ENCODE measurements at places on chromosomes 2 and 18.

- no peak for DNase-seq
Observed at GRCh38 chr2:206164261-206164862, 4.7 kb downstream of the EEF1B2 start.

- DNase-seq, result no peak
Observed at GRCh38 chr2:97848306-97848705, 134.9 kb downstream of the ZAP70 start.

DNA sequence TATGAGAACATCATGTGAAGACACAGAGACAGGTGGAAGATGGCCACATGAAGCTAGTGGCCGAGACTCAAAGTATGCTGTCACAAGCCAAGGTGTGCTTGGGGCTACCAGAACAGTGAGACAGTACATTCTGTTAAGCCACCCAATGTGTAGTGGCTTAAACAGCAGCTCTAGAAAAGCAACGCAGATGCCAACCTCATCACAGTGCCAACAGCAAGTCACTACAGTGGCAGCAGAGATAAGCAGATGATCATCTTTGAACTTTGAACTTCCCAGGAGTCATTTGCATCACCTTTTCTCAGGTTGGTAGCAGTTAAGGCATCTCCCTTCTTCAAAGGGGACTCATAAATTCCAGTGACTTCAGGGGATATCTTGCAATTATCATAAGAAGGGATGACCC is 394.4 kb downstream of the LRP1B start:
- DNase-seq, result no peak

DNA sequence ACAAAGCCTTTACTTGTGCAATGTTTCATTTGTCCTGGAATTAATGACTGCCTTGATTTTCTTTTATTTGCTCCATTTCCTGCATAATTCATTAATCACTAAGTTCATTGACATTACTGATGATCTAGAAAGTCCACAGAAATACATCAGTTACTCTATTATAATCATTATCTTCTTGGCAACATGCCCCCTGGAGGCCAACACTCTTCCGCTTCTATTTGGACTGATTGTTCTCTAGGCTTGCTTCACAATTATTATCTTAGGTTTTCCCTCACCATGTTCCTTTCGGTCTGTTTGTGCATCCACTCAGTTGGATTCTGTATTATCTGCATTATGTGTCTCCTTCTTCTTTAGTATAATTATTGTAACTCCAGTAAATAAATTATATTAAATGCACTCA is 461.0 kb upstream of the CDH2 start:
- DNase-seq, result no peak

DNA sequence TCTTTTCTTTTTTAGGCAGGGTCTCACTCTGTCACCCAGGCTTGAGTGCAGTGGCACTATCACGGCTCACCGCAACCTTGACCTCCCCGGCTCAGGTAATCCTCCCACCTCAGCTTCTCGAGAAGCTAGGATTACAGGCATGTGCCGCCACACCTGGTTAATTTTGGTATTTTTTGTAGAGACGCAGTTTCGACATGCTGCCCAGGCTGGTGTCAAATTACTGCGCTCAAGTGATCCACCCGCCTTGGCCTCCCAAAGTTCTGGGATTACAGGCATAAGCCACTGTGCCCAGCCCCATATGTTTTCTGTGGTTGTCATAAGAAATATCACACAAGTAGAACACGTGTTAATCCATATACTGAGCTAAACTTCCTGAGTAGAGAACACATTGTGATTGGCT is 14.6 kb downstream of the ENOSF1 start:
- no peak for DNase-seq

DNA sequence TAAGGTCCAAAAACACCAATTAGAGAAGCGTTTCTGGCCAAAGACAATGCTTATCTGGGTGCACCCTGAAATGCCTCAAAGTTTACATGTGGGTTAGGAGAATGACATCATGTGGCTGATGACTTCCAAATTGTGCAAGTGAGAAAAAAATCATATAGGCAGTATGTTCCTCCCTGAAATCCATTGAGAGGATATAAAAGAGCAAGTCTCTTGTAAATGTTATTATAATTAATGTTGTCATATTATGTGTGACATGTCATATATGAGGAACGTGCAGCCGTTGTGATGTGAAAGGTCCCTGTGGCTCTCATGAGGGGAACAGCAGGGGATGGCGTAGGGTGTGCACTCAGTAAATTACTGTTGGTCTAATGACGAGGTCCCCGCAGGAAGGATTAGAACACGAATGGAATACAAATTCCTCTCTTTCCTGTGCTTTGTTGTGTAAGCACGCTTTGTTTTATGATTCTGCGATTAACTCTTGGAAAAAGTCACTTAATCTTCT is 290.8 kb downstream of the PRKCE start:
- no peak for DNase-seq

GRCh38 chr2:66031236-66031635 is 403.7 kb upstream of the MEIS1 start:
- DNase-seq, result no peak

GRCh38 chr18:24381126-24381525 is 16.5 kb downstream of the OSBPL1A start:
- DNase-seq, result no peak

DNA sequence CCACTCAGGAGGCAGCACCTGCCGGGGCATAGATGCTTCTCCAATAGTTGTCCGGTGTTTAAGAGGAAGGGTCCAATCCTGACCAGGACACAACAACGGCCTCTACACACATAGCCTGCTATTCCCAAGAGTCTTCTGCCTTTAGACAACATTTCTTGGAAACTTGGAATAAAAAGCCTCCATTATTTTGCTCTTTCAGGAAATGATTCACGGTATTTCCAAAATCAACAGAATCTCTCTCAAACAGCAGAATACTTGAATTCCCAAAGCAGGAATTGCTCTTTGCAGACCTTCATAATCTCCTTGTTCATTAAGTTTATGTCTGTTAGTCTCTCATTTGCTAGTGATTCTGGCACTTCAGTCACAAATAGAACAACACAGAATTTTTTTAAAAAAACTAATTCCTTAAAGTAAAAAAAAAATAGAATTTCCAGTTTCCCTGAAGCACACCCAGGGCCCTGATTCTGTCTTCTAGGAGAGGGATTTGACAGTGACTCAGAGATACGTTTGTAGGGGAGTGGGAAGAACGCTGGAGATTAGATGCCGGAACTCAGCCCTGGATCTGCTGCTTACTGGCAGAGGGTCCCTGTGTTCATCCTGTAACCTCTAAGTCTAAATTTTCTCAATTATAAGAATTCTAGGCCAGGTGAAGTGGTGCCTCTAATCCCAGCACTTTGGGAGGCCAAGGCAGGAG is 74.7 kb downstream of the NAB1 start:
- no peak for DNase-seq

DNA sequence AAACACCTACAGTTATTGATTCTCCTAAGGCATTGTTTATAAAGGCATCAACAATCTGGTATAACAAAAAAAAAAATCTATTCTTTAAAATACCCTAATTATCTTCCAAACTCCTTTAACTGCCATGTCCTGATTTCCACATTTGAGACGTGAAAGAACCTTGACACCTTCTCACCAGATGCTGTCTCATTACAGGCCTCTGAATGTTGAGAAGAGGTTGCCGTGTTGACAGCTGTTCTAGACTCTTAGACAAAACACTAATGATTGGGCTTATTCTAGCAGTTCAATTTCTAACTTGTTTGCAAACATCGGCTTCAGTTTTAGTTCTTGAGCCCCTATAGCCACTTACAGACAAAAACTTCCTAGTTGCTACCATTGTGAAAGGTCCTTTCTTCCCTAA is 988.8 kb downstream of the LRP1B start:
- DNase-seq, result no peak

DNA sequence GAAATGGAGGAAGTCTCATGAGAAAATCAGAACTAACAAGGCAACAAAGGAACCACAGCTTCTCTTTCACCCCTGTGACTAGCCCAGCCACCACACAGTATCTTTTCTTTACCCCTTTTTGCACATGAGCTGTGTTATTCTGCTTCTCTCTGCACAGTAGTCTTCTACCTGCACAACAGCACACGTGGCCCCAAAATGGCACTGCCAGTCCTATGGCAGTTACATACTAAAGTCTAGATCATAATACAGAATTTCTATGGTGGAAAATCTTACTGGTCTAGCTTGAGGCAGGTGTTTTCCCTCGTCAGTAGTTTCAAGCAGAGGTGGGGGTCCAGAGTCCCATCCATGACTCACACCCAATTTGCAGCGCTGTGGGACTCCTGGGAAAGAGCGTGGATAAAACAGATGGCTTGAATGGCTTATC is 177.7 kb downstream of the DIS3L2 start:
- no peak for DNase-seq

DNA sequence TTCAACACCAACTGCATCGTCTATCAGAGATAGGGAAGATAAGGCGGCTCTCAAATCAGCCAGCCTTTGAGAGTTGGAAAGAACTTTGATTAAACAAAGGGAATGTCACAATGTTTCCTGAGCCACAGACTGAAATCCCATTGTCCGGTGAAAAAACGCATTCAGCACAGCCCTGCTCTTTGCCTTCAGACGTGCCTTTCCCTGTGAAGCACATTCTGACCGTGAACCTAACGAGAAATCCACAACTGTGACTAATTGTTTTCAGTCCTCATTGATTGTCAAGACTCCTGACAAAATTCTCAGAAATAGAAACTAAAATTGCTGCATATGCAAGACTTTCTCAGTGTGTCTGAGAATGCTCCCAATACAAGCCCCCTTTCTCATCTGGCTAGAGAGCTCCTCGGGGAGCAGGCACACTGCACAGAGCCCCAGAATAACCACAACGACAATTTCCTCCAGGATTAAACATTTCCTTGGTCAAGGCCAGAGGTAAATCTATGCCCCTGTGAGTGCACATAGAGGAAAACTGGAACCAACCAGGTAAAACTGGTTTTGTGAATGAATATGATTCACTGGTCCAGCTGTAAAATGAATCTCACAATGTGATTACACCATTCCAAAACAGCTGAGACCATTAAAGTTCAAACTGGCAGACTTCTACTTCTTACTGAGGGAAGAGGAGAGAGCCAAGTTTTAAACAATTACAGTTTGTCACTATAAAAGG is 561.9 kb upstream of the ID2 start:
- no peak for DNase-seq

- DNase-seq, result no peak
Observed at GRCh38 chr18:3526421-3527354, 76.7 kb downstream of the TGIF1 start.

- DNase-seq, result no peak
Observed at GRCh38 chr2:65081232-65081685, 25.0 kb downstream of the CEP68 start.

DNA sequence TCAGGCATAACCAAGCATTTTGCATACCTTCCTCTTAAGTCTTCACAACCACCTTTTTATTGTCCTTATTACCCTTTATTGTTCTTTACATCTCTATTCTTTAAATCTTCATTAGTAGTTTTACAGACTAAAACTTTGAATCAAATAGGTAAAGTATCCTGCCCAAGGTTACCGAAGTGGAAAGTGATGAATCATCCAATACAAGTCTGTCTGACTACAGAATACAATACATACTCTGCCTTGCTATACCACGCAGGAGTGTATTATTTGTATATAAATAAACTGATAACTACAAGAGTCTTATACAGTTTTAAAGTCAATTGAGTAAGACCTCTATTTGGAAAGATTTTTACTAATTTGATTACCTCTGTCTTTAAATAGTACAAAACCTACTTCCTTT is 196.0 kb downstream of the ZEB2 start:
- no peak for DNase-seq

- DNase-seq, result no peak
Observed at GRCh38 chr2:142952018-142952417, 74.6 kb downstream of the KYNU start.

GRCh38 chr2:55999790-56000189 is 76.2 kb upstream of the EFEMP1 start:
- no peak for DNase-seq

- DNase-seq, result peak; percentile 54
Observed at GRCh38 chr2:38375696-38376345, 1.3 kb downstream of the ATL2 start.

DNA sequence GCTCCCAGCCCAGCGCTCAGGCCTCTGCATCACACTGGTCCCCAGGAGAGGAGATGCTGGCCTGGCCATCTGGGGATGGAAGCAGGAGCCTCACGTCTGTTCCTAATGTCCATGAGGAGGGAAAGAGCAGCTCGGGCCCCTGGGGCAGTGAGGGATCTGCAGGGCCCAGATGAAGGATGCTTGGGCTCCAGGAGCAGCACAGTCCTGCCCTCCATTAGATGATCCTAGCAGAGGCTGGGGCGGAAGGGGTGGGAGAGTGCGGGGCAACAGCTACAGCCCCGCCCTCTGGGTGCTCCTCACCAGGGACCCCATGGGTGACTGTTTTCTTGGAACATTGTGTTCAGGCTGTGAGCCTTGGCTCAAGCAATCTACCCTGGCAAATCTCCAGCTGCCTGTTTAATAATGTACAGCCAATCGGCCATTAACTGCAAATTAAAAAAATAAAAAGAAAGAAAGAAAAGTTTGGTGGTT is 49.7 kb downstream of the TNS1 start:
- peak; percentile 73 for DNase-seq
